ENCODE measurements at places on chromosomes 12 and 14.

DNA sequence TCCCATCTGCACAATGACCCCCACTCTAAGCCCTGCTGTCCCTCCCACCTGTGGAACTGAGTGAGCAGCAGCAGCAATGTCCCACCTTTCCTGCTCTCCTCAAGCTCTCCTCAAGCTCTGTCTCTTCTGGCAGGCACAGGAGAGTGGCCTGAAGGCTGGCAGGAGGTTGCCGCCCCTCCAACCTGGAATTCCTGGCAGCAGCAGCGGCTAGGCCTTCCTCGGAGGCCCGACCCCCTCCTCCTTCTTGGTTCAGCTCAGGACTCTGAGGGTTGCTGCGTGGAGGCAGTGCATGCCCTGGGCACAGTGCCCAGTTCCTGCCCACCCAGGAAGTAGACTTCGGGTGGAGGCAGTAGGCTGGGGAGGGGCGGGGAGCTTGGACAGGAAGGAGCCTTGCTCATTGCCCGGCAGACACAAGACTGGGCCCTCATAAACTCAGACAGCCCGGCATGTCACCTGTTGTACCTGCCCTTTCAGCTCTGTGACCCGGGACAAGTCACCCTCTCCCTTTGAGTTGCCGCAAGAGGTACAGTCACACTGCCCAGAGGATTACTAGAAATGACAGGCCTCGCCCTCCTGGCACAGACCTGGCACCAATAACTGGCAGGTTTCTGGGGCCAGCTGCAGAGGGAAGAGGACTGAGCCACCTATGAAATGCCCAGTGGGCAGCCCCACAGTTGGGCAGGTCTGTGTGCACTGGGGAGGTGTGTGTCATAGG, 2.1 kb upstream of the SERPINA1 start:
- peak; percentile 53 for DNase-seq

DNA sequence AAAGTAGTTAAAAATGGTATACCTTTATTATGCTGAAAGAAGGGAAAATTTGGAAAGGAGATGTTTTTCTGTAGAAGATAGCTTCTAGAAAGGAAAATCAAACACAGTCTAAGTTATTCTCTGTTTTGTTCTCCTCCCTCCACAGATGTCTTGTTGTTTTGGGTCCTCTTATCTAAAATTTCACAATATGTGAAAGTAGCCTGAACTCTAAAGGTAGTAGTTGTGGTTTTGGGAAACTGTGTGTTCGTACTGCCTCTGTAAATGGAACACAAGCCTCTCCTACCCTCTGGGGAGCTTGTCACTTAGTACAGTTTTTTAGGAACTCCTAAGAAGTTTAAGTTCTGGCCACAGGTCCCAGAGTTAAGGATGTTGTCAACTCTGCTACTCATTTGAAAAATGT, 112.6 kb downstream of the CRADD start:
- DNase-seq, result peak; percentile 35

DNA sequence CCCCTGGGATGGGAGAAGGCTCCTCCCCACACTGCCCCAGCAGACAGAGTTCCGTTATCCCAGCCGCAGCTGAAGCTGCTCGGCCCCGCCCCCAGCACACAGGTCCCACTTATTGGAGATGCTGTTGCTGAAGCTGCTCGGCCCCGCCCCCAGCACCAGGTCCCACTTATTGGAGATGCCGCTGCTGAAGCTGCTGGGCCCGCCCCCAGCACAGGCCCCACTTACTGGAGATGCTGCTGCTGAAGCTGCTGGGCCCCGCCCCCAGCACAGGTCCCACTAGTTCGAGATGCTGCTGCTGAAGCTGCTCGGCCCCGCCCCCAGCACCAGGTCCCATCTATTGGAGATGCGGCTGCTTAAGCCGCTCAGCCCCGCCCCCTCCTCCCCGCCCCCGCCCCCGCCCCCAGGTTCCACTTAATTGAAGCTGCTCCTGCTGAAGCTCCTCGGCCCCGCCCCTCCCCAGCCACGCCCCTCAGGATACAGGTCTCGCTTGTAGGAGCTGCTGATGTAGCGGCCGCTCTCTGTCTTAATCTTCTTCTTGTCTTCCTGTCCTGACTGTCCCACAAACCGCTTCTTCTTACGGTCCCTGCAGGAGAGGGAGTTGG, 12.0 kb downstream of the CFAP73 start:
- peak; percentile 95 for DNase-seq

DNA sequence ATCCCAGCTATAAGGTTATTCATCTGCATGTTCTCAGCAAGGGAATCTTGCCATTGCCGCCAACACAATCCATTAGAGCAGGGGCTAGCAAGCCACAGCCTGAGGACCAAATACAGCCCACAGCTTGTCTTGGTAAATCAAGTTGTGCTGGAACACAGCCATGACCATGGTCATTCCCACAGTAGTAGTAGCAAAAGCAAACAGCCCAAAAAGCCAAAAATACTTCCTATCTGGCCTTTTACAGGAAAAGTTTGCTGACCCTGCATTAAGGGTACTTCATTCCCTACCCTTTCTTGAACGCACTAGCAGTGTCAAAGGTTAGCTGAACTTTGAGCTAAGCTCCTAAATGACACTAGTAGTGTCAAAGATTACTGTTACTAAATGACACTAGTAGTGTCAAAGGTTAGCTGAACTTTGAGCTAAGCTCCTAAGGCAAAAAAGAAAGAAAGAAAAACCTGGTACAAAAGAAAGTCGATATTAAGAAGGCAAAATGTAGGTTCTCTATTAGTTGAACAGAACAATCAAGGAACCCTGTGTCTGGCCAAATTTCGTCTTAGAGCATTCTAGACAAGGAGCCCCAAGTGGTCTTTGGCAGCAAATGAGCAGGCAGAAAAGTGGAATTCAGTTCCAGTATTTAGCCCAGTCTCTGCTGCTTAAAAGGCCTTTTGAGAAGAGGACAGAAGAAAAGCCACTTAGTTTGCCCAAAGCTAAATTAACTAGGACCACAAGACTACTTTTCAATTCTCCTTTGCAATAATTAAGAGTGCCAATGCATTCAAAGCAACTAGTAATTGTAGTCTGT, 67.7 kb downstream of the NT5DC3 start:
- no peak for DNase-seq

DNA sequence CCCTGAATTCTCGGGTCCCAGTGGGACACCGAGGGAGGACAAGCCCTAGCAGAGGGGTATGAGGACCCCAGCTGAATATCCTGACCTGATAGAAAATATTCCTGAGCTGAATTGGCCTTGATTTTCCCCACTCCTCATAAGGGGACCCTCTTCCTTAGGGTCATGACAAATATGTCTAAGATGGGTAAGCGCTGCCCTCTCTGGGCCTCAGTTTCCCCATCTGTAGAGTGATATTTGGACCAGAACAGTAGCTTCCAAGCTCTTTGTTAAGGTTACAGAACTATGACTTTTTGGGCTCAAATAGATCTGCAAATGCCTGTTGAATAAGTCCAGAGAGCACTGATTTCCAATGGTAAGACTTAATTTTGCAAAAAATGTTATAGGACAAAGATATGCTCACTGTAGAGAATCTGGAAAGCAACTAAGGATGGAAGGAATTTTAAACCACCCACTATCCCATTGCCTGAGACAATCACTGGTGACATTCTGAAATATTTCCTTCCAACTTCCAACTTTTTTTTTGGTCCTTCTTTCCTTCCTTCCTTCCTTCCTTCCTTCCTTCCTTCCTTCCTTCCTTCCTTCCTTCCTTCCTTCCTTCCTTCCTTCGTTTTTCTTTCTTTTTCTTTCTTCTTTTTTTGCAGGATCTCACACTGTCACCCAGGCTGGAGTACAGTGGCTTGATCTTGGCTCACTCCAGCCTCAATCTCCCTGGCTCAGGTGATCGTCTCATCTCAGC, 32.0 kb downstream of the MYL2 start:
- no peak for DNase-seq

Data from NCI-H226 (cell line).